ENCODE measurements at places on chromosomes 2 and 18.

DNA sequence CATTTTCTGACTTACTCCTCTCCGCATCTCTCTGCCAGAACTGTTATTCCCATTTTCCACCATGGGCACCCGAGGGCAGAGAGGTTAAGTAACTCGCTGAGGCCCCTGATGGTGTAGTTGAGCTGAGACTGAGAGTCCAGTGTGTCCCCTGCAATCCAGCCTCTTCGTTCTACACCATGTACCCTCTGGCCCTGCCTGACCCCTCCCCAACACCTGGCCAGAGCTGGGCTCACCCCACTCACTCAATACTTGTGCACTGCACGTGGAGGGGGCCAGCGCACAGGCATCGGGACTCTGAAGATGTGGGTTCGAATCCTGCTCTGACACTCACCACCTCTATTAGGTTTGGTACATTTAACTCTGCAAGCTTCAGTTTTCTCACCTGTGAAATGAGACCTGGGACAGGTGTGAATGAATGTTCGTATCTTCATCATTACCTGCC, 24.3 kb upstream of the FOSL2 start:
- DNase-seq: no peak

DNA sequence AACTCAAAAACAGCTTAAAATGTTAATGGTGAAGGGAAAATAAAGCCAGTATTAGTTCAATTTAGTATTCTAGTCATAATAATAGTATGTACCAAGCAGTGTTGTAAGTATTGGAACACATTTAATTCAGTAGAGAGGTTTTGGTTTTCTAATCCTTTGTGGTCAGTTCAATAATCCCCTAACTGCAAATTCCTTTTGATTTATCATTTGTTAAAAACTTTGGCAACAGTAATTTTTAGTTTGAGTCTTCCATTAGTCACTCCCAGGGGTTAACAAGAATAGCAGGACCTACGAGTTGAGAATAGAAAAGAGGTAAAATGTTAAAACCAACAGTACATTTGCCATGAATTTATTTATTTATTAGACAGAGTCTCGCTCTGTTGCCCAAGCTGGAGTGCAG, 10.7 kb downstream of the MRPL44 start:
- DNase-seq: no peak

DNA sequence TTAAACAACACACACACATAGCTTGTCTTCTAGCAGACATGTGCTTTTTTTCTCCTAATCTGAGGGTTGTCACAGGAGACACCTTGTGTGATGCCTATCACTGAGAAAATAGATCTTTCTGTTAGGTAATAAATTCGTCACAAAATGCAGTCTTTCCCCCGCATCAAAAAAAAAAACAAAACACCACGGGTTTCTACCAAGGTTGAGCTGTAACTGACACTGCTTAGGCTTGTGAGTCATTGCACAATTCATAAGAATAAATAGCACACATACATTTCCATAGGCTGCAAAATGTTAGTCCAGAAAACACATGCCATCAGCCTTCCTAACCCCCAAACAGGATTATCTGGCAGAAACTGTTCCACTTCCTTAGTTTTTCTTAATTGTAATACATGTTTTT, 6.5 kb downstream of the TMEM163 start:
- DNase-seq: no peak

DNA sequence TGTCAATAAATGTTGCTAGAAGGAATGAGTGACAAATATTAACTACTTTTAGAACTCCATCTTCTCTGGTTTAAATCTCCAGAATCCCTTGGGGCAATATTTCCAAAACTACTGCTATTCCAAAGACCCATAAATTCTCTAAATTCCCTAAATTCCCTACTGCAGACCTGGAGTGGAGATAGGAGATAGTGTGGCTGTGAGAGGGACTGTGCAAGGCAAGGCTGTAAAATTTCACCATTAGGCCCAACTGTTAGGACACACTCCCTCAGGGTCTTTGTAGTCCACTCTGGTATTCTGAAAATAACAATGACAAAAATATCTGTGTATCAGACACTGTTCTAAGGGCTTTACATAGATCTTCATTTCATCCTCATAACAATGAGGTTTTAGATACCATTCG, 67.9 kb downstream of the MYL12B start:
- no peak for DNase-seq

DNA sequence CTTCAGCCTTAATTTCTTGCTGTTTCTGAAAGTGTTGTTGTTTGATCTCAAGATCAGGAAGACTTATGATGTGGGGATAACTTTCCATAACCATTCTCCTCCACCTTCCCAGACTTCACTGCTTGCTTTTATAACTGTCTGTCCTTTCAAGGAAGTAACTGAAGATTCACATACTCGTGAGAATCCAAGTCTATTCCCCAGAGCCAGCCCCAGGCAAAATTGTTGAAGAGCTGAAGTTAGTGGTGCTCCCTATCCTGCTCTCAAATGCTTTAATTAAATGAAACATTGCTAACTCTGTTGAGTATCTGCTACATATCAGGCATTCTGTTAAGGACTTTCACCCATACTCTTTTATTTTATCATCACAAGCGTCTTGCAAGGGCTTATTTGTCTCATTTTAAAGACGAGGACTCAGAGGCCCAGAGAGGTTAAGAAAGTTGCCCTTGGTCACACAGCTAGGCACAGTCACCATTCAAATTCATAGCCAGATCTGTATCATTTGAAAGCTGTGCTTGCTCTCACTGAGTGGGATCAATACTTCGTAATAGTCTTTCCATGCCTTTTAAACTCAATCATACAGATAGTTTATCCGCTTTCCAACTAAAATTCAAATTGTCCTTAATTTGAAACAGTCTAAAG, 189.8 kb upstream of the TCF4 start:
- DNase-seq: no peak

DNA sequence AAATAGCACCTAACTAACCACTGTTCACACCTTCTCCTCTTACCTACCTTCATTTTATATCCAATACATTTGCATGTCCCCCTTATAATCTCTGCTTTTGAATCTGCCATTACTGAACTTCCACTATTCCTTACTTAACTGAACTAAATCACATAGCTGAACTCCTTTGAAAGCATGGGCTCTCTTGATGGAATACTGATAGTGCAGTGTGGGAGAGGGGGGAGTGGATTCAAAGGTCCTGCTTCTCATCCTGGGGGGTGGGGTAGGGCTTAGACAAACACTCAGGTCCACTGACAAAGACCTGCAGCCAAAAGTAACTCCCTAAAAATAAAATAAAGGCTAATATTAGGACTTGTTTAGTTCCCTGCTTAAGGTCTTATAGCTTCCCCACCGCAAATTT, 8.6 kb downstream of the MCEE start:
- DNase-seq: no peak

- no peak for DNase-seq
Measured at GRCh38 chr2:73133566-73134197, 20.9 kb upstream of the RAB11FIP5 start.

GRCh38 chr2:168543037-168543436, 87.0 kb downstream of the CERS6 start:
- DNase-seq: no peak

DNA sequence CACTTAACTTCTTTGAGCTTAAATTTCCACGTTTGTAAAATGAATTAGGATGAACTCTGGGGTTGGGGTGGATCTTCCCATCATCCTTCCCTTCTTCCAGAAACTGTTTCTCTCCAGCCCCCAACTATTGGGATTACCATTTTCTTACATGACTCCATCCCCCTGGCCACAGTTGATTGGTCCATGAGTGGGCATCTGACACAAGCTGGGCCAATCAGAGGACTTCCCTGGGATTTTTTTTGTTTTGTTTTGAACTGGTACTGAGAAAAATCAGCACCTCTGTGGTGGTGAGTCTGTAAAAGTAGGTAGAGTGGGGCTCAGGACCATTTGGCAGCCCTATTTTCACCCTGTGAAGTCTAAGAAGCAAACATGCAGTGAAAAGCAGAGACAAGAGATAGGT, 118.0 kb upstream of the SERTAD2 start:
- DNase-seq: no peak

GRCh38 chr18:34626404-34627136, 83.5 kb upstream of the DTNA start:
- peak; percentile 15 for DNase-seq

- DNase-seq: no peak
Measured at GRCh38 chr2:163613266-163613731, 122.5 kb downstream of the FIGN start.

DNA sequence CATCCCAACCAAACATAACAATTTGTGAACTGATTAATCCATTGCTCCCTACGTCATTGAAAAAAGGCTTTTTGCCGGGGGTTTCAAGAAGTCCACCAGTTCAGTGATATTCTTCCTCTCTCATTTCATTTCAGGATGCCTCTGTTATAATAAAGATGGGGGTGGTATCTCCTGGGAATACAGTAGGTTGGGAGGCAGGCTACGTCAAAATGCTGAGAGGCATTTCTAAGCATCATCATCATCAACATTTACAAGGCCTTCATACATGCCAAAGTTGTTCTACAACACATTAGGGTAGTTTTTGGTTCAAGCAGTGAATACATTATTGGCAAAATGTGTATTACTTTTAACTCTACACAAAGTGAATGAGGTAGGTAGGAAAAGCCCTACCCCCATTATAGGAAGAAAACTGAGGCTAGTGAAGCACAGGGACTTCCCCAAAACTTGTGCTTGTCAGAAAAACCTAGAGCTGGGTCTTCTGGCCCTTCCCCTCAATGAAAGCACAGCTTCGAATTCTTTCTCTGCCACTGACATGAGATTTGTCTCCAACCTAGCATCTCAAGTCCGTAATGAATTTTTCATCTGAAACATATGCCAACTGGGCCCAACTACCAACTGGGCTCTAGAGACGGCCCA, 11.3 kb downstream of the OSR1 start:
- DNase-seq: no peak

DNA sequence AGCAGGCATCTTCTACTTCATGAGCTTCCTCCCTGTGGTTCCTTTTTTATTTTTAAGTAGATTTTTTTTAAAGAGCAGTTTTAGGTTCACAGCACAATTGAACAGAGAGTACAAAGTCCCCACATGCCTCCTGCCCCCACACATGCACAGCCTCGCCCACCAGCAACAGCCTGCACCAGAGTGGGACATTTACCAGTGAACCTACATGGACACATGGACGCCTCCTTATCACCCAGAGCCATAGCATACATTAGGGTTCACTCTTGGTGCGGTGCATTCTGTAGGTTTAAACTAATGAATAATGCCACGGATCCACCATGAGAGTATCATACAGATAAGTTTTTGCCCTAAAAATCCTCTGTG, 40.9 kb downstream of the HS1BP3 start:
- no peak for DNase-seq

- no peak for DNase-seq
Measured at GRCh38 chr2:240383871-240384700, 51.4 kb upstream of the GPC1 start.

DNA sequence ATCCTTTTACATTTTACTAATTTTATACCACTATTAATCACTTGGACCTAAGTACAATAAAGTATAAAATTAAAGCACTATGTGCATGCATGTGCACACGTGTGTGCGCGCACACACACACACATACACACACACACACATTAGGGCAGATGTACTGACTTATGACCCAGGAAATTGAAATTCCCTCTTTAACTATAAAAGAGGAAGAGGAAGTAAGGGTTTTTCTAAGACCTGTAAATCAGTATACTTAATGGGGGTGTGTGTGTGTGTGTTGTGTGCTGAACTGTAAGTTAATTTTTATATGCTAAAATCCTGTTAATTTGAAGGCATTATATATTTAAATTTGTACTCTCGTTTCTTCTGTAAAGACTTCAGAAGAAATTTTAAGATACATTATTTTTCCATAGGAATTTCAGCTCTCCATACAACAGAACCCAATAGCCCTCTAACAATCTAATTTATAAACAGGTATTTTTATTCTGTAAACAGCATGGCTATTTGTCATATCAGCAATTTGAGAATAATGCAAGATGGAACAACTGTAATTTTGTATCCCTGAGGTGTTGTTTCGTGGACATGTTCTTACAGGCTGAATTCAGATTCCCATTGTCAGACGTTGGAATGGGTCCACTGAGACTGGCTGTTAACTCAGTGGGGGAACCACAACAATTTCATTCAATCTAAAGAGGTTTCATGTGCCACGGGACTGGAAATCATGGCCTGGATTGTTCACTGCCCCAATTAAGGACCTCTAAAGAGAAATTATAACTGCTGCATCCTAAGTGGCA, 90.9 kb downstream of the PLA2R1 start:
- DNase-seq: peak; percentile 45

- no peak for DNase-seq
Measured at GRCh38 chr2:96693286-96694200, 46.3 kb downstream of the LMAN2L start.

DNA sequence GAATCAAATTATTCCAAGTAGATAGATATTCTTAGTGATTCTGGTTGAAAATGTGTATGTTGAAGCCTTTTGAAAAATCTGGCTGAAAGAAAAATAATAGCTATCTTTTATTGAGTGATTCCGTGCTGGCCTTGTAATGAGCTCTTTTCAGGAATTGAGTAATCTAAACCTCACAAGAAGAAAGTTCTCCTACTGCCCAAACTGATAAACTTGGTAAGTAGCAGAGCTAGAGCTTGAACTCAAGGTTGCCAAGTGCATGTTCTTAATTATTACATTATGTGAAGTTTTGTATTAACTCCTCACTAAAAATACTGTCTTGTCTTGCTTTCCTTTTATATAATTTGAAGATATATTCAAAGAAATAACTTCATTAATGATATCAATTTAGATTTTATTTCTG, 1.6 kb upstream of the PPP1R1C start:
- no peak for DNase-seq

- DNase-seq: no peak
Measured at GRCh38 chr2:226143091-226143490, 656.5 kb downstream of the IRS1 start.

DNA sequence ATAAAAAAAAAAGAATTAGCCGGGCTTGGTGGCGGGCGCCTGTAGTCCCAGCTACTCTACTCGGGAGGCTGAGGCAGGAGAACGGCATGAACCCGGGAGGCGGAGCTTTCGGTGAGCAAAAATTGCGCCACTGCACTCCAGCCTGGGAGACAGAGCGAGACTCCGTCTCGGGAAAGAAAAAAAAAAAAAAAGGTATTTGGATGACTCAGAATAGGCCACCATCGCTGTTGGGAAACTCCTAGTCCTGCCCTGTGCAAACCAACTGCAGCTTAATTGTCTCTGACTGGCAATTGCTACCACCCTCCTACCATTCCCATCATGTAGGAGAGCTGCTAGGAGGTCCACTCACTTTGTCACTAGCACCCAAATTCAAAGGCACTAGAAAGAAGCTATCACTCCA, 43.5 kb downstream of the ATP8B1 start:
- no peak for DNase-seq

- DNase-seq: peak; percentile 39
Measured at GRCh38 chr2:165839610-165840009, 45.6 kb upstream of the GALNT3 start.

- DNase-seq: no peak
Measured at GRCh38 chr2:97737421-97738178, 24.2 kb downstream of the ZAP70 start.

GRCh38 chr2:37387148-37387835, 42.9 kb downstream of the QPCT start:
- peak; percentile 80 for DNase-seq

GRCh38 chr2:33949371-33949770, 350.3 kb upstream of the FAM98A start:
- no peak for DNase-seq
